Stimulated activated CD8-positive, alpha-beta memory T cell treated with anti-CD3 and anti-CD28 coated beads, Interleukin-2, amount 100 ng/mL, for 1 hour (primary cell): ENCODE measurements at places on chromosomes 11 and 22.

- no peak for DNase-seq
Measured at GRCh38 chr11:94740083-94741021, 27.8 kb upstream of the AMOTL1 start.

GRCh38 chr11:120122924-120123683 is 14.8 kb downstream of the TRIM29 start:
- DNase-seq, result no peak

GRCh38 chr11:128714123-128714522 is 20.3 kb downstream of the FLI1 start:
- DNase-seq, result no peak

GRCh38 chr11:27471589-27472397 is 797 bp downstream of the LGR4 start:
- peak; percentile 1 for DNase-seq

GRCh38 chr11:113752932-113753331 is 20.6 kb downstream of the ZW10 start:
- no peak for DNase-seq

GRCh38 chr11:61198361-61198760 is 5.0 kb upstream of the PGA3 start:
- no peak for DNase-seq

- no peak for DNase-seq
Measured at GRCh38 chr11:17760102-17761029, 25.8 kb downstream of the KCNC1 start.

DNA sequence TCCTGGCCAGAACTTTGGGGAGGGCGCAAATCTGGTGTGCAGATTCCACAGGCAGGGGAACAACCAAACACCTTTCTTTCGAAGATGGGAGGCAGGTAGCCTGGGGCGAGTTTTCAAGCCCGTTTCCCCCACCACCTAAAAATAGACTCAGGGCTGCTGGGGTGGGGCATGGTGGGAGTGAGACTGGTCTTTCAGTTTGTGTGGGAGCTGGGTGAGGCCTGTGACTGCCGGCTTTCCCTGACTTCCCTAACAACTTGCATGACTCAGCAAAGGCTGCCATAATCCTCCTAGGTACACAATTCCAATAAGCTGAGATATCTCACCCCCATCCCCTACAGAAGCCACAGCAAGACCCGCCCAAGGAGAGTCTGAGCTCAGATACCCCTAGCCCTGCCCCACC is 4.3 kb upstream of the OR5B12 start:
- DNase-seq, result no peak

DNA sequence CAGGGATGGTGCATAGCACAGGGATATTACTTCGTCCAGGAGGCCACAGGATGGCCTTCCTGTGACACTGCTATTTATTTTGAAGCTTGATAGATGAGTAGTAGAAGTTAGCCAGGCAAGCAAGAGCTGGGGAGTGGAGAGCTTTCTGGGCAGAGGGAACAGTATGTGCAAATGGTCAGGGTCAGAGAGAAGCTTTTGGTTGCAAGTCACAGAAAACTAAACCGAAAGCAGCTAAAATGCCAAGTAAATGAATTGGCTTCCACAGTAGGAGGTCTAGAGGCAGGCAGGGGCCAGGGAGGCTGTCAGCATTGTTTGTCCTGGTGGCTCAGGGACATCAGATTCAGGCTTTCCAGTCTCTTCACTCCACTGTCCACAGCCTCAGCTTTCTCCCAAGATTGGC is 247.5 kb downstream of the GRIK4 start:
- no peak for DNase-seq

DNA sequence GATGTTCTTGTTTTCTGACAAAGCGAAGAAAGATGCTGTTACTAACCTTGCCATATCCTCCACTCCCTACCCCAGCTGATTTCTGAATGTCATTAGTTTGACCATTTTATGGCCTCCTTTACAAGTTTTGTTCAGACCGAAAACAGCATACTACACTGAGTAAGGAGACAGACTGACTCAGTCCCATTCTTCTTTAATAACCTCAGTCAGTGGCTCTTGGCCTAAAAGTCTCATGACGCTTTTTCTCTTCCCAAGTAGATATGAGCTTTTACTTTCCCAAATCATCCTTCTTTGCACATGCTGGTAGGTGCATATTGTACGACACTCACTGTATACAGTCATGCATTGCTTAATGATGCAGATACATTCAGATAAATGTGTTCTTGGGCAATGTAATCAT is 8.0 kb upstream of the FIBIN start:
- DNase-seq, result no peak

- no peak for DNase-seq
Measured at GRCh38 chr11:88495836-88496235, 158.3 kb upstream of the CTSC start.

GRCh38 chr11:46361283-46362155 is 14.3 kb downstream of the DGKZ start:
- no peak for DNase-seq

- no peak for DNase-seq
Measured at GRCh38 chr11:12884751-12885318, 124.3 kb upstream of the RASSF10 start.

GRCh38 chr11:79617561-79617960 is 176.7 kb upstream of the TENM4 start:
- DNase-seq, result no peak

DNA sequence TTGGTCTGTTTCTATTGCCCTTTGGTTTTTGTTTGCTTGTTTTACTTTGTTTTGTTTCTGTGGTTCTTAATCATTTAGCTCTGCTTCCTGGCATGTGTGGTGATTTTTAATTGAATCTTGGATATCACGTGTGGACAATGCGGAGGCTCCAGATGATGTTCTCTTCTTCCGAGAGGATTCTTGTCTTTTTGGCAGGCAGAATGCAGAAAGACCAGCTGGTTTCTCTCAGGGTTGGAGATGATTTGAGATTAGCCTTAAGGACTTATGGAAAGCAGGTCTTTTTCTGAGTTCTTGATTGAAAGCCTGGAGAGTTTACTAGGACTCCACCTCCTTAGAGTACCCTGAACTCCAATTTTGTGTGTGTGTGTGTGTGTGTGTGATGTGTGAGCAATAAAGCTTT is 21.0 kb upstream of the ANO1 start:
- no peak for DNase-seq

DNA sequence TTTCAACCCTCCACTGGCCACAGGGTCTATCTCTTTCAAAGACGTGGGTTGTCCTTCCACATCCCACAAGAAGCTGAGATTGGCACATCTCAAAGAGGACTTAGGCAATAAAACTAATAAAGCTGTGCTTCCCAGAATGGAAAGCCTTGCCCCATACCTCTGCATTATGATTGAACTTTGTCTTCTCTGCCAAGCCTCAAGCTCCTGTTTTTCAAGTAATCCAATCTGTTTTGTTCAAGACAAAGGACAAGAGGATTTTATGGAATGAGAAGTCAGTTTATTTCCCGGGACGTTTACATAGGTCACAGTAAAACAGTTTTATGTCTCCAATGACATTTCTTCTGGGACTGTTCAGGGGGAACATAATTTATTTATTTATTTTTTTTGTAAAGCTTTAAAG is 108.4 kb downstream of the GALNT18 start:
- DNase-seq, result no peak

DNA sequence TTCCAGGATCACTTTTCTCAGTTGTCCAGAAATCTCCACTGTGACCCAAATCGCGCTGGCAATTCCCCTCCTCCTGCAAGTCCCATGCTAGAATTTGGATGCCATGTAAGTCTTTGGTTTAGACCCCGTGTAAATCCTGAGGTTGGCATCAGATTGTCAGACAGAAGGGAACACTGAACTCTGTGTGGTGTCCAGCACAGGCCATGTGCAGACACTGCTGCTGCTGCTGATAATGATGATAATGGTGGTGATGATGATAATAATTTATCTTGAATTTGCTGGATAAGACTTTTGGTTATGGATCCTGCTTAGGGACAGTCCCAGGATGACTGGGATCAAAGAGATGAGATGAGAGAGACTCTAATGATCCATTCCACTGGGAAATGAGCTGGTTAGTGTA is 45.0 kb downstream of the RPUSD4 start:
- DNase-seq, result no peak

DNA sequence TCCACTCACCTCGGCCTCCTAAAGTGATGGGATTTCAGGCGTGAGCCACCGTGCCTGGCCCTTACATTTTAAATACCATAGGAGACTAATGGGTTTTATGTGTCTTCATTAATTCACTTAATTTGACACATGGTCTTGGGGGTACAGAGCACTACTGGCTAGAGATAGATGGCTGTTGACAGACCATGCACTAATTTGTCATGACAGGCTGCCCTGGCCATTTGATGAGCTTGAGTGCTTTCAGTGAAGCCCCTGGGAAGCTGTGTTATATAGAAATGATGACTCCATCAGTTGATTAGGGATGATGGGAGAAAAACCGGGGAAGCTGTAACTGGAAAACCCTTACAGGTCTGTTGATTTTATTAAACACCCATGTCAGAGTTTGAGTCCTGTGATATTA is 6.6 kb downstream of the PHF5A start:
- no peak for DNase-seq

DNA sequence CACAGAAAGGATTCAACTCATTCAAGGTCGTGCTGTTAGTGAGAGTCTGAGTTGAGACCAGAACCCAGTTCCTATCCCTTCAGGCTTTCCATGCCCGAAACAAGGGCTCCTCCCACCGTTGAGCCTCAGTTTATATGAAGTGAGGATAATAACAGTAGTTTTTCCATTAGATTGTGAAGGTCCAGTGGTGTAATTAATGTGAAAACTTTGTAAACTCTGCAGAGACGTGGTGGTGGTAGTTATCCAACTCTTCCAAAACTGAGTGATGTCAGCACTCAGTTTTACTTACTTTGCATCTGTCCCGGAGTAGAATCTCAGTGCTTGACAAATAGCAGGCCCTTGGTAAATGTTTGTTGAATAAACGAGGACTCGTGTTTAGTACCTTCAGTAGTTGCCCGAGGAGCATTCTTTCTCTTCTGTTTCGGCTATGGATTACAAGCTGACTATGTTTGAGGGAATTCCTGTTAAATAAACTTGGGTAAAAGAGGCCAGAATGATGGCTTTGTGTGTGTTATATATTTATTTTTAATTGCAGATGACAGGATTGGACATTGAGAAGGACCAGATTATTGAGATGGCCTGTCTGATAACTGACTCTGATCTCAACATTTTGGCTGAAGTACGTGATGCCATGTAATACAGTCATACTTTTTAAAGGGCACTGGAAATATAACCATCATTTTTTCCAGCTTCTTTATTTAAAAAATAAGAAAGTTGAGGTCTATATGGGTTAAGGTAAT is 1.0 kb downstream of the REXO2 start:
- DNase-seq, result no peak

GRCh38 chr11:1880746-1881441 is 10.8 kb downstream of the PRR33 start:
- no peak for DNase-seq

GRCh38 chr11:77214557-77214956 is 86.5 kb downstream of the MYO7A start:
- no peak for DNase-seq

DNA sequence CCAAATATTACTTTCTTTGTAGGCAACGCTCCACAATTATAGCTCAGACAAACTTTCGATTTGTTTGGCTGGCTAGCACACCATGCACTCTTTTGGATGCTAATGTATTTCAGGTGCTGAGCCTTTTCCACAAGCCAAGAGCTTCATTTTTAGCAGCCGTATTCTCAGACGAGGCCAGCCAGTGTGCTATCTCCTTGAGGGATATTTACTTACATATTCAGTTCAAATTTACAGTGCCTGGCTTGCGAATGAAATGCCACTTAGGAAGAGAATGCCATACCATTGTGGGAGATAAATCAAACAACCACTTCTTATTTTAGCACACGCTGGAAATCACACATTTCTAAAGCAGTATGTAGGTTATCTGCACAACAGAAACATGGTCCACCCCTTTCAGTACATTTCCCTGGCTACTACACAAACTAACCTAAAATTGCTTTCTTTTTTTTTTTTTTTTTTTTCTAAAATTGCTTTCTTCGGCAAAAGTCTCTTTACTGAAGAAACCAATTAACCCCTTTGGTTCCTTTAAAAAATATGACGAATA is 236.9 kb downstream of the CADM1 start:
- no peak for DNase-seq

DNA sequence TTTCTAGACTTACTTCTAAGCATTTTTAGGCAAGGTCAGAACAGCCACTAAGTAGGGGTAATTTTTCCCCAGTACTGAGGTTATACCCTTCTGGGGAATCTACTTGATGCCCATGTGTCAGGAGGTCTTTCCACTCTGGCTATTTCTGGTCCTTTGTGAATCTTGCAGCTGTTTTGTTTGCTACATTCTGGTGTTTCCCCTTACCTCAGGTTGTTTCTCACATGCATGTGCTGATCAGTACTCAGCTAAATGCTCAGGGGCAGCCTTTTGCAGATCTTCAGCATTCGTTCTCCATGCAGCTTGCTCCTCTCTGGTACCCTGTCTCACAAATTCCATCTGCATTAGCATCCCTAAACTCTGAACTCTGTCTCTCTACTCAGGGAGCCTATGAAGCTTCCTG is 303.6 kb downstream of the SOX6 start:
- DNase-seq, result no peak

DNA sequence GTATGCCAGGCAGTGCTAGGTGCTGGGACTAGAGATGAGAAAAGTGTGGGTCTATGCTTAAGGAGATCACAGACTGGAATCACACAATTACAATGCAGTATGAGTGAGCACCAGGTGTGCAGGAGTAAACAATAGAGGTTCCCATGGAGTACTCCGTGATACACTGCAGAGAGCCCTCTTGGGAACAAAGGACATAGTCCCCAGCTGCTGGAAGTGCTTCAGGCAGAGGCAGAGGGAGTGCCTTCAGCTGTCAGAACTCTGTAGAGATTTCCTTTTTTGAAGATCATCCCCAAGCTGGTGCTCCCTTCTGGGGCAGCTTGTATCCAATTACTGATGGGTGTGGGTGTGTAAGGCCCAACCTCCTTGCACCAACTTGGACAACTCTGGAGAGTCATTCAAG is 143.5 kb upstream of the PLET1 start:
- no peak for DNase-seq

DNA sequence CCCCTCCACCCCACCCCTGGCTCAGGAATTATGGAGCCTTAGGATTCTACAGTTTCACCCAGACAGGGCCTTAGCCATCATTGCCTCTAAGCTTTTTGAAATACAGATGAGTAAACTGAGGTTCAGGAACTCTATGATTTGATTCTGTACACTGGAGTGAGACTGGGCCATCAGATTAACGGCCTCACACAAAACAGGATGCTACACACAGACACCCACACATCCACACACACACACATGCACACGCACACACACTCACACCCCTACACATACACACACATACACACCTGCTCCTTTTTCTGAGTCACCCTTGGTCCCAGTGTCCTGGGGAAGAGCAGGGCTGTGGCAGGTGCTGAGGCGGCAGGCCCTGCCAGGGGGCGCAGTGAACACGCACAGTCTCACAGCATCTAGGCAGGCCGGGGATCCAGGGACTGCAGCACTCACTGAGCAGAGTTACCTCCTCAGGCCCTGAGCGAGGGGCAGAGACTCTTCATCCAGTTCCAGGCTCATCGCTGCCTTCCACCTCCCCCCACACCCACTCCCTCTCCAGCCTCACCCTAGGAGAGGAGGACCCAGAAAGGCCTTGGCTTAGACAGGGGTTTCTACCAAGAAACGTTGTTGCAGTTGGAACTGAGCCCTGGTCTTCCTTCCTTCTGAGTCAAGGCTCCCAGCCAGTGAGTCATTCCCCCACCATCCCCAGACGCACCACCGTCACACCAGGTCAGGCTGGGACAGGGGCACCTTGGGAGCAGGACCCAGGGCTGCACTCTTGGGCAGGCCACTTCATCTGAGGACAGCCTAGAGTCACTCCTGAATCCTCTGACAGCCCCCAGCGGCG is 89.8 kb upstream of the PARVA start:
- DNase-seq, result no peak
